Colonic mucosa (tissue), 4 donors: ENCODE measurements at places on chromosomes 7 and 10. TPM values are rescaled to one million over a fixed set of nuclear protein-coding genes. Genes with fewer than 3 reads are reported as not detected.

The AOAH gene
- total RNA-seq: 46.1 TPM

The GIMAP6 gene
- 7.1 TPM for total RNA-seq

The ERVW-1 gene
- total RNA-seq: not detected

The MKI67 gene
- total RNA-seq: 148 TPM

The GJD4 gene
- not detected for total RNA-seq

The RASA4B gene
- total RNA-seq: 30.0 TPM

The PTPRZ1 gene
- total RNA-seq: 0.35 TPM

The HOXA4 gene
- total RNA-seq: 3.3 TPM

The FKBP6 gene
- total RNA-seq: not detected

The ASB10 gene
- not detected for total RNA-seq

The MMP21 gene
- not detected for total RNA-seq

The EBF3 gene
- total RNA-seq: 0.80 TPM

The ZDHHC16 gene
- total RNA-seq: 57.0 TPM

The C10orf67 gene
- not detected for total RNA-seq

The MIOS gene
- 23.7 TPM for total RNA-seq

The TBX20 gene
- total RNA-seq: 0.27 TPM

The PNLIPRP3 gene
- total RNA-seq: not detected

The GNAT3 gene
- total RNA-seq: not detected

The FAM25C gene
- not detected for total RNA-seq

The CFAP58 gene
- total RNA-seq: 0.11 TPM

The FAS gene
- 41.1 TPM for total RNA-seq

The TAS2R3 gene
- 0.58 TPM for total RNA-seq

The CCDC172 gene
- total RNA-seq: not detected

The SLC39A12 gene
- total RNA-seq: 0.13 TPM

The GPR26 gene
- total RNA-seq: not detected
